ENCODE measurements at places on chromosomes 12 and 14. TPM values are rescaled to one million over a fixed set of nuclear protein-coding genes. Genes with fewer than 3 reads are reported as not detected.

Gene ADAMTS20
- not detected for total RNA-seq

Gene PRH2
- total RNA-seq = not detected

Gene CHGA
- total RNA-seq = 0.17 TPM

DNA sequence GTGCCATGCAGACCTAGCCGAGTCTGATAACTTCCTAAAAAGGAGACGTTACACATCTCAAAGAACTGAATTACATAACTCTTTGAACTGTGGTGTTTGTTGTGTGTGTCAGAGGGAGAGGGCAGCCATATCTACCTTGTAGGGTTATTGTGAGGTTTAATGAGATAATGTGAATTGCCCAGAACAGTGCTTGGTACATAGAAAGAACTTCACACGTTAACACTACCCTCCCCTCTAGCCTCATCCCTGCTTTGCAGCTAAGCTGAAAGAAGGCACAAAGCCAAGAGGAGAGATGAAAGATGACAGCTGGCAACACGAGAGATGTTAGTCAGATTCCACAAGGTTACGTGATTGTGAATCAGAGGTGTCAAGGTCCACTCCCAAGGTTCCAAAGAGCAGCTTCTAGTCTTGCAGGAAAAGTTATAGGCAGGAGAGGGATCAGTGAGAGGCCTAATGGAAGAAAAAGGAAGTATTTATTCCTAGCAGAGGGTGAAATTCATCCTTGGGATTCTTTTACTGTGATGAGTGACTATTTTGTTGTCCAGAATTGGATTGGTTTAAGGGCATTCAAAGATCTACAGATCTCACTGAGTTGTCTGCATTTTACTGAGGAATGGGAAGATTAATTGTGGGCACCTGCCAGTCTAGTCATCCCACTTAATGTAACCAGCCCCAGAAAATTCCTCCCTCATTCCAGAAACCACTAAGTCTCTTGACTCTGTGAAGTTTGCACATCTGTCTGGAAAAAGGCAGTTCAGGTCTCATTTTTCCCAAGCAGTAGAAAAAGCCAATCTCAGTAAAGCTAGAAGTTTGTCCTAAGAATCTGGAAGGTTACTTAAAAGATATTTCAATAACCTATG lies 25.9 kb upstream of the WNK1 start:
- DNase-seq = no peak

DNA sequence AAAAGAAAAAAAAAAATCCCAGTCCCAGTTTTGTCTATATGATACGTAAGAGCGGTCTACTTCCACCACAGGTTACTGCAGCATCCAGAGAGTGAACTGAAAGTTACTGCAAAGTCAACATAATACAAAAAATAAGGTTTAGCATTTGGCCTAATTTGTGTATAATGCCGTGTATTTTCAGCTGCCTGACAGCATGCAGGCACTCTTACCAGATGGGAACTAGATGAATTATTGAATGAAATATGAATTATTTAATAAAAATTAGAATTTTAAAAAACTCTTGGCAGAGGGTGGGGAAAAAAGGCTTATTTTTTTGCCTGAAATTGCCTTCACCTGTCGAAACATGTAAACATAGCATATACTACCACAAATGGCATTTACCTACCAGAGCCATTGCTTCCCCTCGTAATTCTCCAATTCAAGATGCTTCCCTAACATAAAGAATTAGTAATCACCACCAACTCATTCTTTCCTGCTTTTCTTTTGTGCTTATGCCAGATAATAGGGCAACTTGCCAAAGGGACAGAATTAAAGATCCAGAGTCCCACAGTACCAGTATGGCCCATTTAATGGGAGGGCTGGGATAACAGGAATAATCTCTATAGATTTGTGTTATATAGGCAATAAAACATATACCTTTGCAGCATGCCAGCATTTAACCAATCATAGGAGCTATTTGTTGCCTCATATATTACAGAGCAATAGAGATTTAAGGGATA lies 31.1 kb downstream of the ATF7 start:
- no peak for DNase-seq

DNA sequence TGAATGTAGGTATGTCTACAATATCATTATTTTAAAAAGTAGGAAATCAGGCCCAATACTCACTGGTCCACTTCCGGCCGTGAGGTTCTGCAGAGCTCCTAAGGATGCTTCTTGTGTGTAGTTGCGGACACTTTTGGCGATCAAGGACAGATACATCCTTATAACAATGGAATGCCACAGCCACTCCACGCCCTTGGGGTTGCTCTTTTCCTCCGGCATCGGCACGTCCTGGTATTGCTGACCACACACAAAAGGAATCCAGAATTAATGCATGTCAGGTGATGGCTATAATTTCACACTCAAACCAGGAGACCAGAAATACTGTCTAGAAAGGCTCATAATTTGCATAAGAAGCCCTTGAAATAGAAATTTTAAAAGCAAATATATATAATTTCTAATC lies 65.6 kb upstream of the YARS2 start:
- DNase-seq = no peak

DNA sequence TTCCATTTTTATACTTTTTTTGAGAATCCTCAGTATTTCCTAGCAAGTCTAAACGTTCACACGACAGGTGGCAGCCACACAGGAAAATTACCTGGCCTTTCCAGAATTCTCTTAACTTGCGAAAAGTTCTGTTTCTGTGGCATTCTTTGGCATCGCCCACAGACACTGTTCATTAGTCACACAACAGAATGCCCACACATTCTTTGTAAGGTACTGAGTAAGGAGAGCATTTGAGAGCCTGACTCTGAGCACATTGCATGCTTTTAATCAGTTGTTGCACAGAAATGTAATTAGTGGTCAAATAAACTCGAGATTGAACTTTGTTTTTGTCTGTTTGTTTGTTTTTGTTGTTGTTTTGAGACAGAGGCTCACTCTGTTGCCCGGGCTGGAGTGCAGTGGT lies 52.4 kb downstream of the LMNTD1 start:
- DNase-seq = no peak

GRCh38 chr14:66005900-66006434 lies 480.2 kb upstream of the CCDC196 start:
- DNase-seq = no peak

GRCh38 chr12:46304070-46304469 lies 35.2 kb upstream of the SLC38A1 start:
- no peak for DNase-seq
